ENCODE measurements at places on chromosomes 7 and 10.
A peak's percentile ranks its signal among the peaks of the same experiment; 100 is the strongest.

DNA sequence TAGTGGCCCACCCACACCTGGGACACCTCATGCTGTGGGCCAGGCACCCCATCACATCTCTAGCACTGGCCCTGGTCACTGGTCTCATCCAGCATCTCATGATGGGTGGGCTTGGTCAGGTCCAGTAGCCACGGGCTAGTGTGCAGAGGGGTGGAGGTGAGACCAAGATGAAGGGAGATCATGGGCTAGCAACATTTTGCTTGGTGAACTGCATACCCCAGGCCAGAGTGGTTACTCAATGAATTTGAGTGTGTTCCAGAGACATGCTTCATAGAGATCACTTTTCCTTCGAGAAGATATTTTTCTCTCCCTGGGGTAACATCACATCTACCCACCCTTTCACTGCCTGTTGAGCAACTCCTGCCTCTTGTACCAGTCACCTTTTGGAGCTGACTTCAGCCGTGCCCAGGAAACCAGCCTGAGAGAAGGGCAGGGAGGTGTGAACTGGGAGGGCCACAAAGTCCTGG lies 44.2 kb downstream of the MINDY4 start:
- no peak for DNase-seq

- no peak for DNase-seq
Measured at GRCh38 chr7:44194069-44194468, 4.8 kb upstream of the GCK start.

DNA sequence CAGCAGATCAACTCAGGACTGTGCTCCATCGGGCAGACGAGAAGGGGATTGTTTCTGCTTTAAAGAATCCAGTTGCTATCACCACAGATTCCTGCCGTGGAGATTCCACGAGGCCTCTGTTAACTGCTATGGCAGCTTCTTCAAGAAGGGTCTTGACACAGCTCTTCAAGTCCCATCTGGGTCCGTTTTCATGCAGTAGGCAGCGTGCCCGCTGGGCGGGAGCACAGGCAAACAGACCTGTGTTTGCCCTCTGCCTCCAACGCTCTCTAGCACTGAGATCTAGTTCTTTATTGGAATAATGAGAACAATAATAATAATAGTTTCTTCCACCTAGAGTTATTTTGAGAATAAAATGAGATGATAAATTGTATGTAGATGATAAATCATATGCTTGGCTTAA lies 127.2 kb upstream of the SP8 start:
- peak; percentile 52 for DNase-seq

DNA sequence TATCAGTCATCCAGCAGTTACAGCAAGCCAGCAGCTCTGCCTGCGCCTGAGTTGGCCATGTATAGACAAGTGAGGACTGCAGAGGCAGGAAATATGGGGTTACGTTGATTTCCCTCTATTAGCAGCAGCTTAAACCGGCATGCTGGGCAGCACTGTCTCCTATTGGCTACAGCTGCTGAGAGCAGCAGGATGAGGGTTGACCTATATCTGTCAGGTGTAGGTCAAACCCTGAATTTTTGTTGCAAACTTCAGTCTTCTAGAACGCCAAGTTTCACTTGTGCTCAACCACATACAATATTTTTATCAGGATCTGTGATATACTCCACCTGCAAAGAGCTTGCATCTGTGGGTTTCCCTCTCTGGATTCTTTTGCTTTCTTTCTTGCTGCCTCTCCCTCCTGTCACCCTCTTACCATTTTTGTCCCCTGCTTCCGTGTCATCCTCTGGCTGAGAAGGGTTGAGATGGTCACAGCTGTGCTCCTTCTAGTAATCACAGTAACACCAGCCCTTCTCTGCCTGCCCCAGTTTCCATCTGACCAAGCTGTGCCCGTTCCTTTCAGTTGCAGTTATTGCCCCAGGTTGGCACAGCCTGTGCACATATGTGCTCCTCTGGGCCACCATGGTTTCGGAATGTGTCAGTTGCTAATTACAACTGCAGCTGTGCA lies 23.8 kb upstream of the GLCCI1 start:
- DNase-seq, result no peak

- peak; percentile 80 for DNase-seq
Measured at GRCh38 chr7:127252778-127253280, at the start of gene GRM8. TSS of gene GRM8 (minus strand) at chr7:127252941.

- DNase-seq, result no peak
Measured at GRCh38 chr10:118918587-118918986, 110.9 kb upstream of the NANOS1 start.

DNA sequence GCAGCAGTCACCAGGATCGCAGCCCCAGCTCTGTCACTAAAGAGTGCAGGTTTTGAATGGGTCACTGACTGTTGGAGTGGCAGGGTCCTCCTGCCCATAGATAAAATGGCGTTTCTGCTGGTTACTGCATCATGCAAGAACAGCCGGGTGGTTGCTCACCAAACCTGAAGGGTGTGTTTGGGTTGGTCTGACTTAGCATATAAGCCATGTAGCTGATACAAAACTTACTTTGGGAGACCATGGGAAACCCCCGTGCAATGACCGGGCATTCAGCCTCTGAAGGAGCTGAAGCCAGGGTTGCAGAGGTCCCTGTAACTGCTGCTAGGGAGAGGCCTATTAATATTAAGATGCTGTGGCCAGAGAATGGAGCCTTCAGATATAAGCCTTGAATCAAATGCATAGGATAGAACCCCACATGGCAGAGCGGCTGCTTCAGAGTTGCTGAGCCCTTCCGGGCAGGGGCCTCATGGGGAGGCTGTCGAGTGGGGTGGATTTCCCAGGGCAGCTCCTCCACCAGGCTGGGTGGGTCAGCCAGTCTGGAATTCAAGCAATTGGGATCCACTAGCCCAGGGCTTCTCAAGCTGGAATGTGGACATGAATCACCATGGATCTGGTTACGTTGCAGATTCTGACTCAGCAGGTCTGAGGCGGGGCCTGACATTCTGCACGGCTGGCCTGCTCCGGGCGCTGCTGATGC lies 70.9 kb upstream of the CTBP2 start:
- no peak for DNase-seq

DNA sequence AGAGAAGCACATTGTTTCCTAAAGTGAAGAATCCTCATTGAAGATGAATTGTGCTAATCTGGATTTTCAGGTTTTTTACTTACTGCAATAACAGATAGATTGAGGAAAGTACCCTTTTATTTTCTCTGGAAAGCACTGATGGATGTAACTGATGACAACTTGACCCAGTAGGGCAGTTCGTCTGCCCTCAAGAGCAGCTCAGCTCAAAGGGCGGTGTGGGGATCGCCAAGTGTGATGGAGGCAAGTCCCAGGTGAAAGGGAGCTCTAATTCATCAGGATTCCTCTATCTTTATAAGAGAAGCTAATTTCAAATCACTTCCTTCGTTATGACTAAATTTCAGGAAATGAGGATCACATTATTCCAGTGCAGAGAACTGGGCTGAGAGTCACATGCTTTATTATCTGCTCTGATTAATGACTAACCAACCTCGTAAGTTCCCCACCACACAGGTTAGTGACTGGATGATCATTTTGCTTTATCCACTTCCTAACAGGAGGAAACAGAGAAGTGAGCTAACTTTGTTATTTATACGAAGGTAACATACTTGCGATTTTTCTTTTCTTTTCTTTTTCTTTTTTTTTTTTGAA lies 98.8 kb downstream of the PFKFB3 start:
- DNase-seq, result no peak

Measured in NCI-H2227 treated with DMSO at 0.1 percent for 48 hours (cell line).